ENCODE measurements at places on chromosomes 4 and X.

DNA sequence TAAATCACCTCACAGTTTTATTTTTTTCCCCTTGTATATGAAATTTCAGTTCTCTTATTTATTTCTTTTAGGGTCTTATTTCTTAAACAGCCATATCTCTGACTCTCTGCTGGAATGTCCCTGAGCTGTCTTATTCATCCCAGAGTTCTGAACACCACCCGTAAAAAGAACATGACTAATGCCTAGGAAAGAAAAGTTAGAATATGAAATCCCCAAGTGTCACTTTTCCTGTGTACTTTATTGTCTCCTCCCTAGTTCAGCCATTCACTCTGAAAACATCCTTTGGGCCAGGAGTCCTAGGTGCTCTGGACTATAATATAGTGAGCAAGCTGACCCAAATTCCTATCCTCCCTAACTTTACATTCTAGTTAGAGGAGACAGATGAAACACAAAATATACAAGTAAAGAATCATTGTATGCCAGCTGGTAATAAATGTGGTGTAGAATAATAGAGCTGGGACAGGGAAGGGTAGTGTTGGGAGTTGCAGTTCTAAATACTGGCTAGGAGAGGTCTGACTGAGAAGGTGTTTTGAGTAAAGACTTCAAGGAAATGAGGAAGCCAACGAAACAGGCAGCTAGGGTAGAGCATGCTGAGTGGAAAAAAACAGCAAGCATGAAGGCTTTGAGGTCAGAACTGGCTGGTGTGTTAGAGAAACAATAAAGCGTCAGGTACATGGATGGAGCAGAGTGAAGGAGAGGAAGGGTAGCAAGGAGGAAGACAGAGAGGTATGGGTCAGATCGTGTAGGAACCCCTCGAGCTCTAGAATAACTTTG is 40.6 kb upstream of the FTHL17 start:
- no peak for DNase-seq

DNA sequence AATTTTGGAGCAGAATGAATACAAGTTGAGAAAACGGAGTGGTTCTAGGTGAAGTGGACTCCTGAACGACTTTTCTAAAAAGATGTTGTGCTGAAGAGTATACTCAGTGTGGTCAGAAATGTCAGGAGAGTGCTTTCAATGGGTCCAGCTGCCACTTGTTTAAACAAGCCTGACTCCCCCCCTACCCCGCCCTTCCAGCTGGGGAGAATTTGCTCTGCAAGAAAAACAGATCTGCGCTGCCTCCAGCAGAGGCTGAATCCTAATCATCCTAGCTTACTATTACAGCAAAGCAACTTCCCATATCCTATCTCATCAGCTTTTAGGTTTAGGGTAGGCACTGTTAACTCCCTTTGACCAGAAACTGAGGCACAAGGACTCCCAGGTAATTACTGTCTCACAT is 1.9 kb downstream of the MAP3K15 start:
- no peak for DNase-seq

- DNase-seq: no peak
Measured at GRCh38 chr4:57501720-57502119, 391.5 kb upstream of the IGFBP7 start.

GRCh38 chr4:84852081-84852480 is 114.4 kb downstream of the WDFY3 start:
- no peak for DNase-seq

- no peak for DNase-seq
Measured at GRCh38 chr4:38115601-38116000, 155.4 kb downstream of the PTTG2 start.

DNA sequence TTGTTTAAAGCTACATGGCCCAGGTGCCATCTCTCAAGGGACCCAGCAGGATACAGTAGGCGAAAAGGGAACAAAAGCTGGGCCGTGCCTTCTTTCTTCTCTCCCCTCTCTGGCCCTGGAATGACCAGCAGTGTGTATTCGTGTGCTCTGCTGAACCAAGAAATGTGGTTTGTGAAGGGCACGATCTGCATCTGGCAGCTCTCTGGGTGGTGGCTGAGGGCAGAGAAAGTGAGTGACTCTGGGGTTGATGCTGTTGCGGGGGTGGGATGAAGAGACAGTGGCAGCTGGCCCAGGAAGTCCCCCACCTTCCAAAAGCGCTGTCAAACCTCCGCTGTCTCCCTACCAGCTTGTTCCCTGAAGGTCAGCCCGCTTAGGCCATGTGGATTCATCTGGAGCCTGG is 88.3 kb downstream of the CLDN34 start:
- no peak for DNase-seq

DNA sequence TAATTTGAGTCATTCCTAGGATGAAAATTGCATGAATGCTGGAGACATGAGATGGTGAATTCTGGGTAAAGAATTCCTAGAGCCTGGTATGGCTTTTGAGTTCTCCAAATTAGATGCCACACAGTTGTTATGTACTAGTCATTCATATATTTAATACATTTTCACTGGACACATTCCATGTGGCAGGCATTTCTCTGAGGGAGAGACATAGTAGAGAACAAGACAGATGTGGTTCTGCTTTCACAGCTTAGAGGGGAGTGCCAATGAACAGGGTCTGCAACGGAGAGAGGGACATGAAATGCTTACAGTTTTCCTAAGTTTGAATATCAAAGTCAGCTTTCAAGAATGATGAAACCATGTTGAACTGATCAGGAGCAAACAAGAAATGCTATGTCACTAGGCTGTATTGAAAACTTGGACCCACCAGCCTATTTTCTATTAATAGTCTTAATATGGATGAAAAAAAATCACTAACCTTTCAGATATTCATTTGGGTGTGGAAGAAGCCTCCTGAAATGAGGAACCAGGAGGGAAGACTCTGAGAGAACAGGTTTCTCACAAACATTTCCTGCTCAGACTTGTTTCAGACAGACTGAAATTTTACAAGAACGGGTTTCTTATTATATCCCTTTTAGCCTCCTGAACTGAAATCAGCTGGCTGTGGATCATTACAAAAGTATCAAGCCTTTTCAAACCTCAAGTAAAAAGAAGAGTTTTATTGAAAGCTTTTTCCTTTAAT is 276.0 kb upstream of the TET2 start:
- DNase-seq: no peak

GRCh38 chr4:86043755-86044592 is 315.9 kb downstream of the MAPK10 start:
- DNase-seq: no peak

- no peak for DNase-seq
Measured at GRCh38 chrX:670645-671044, 40.1 kb downstream of the SHOX start.

All from stimulated activated effector memory CD8-positive, alpha-beta T cell treated with anti-CD3 and anti-CD28 coated beads, Interleukin-12 subunit alpha, Interleukin-12 subunit beta, amount 100 ng/mL, for 72 hours (primary cell).